ENCODE measurements at places on chromosomes 2 and 18.

GRCh38 chr2:241224851-241225438, 36.5 kb downstream of the ANO7 start:
- DNase-seq: no peak

DNA sequence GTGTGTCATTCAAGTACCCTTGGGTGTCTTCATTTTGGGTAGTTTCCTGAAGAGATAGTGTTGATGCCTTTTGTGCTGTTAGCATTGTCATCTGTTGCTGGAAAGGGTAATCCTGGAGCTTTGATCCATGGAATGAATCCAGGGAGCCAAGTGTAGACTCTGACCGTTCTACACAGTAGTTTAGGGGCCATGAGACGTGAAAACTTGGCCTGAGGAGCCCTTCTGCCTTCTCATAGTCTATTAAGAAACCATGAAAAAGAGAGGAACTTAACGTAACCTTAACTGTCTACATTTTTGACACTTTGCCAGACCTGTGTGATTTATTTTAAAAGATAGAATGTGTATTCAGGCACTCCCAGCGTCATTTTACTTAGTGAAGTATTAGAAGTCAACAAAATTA, 194.0 kb downstream of the BABAM2 start:
- no peak for DNase-seq

GRCh38 chr2:47964722-47965434, 58.6 kb upstream of the FBXO11 start:
- DNase-seq: no peak

DNA sequence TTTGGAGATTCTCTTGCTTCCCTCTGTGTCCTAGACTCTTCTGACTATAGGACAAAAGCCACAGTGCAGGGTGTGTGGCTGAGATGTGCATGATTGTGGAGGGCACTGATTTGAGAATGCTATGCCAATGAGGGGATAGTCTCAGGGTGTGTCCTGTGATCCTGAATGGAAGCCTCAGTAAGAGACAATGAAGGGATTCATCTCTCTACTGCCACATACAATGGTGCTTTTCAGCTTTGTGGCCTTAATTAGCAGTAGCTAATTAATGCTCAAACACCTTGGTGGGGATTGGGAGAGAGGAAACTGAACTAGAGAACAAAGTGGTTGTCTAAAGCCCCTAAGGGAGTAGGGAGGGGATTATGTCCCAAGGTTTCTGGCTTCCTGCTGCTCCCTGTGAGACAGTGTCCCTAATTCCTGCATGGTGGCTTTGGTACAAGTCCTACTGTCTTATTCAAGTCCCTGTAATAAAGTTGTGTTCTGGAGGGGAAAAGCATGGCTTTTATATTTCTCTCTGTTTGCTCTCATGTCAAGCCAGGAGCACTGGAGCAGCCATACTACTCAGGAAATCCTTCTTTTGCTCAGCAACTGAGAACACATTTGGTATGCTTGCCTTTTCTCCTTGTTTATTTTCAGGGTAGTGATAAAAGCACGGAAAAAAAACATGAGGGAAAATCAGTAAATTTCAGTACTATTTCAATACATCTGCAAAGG, 415.2 kb upstream of the TCF4 start:
- DNase-seq: no peak

DNA sequence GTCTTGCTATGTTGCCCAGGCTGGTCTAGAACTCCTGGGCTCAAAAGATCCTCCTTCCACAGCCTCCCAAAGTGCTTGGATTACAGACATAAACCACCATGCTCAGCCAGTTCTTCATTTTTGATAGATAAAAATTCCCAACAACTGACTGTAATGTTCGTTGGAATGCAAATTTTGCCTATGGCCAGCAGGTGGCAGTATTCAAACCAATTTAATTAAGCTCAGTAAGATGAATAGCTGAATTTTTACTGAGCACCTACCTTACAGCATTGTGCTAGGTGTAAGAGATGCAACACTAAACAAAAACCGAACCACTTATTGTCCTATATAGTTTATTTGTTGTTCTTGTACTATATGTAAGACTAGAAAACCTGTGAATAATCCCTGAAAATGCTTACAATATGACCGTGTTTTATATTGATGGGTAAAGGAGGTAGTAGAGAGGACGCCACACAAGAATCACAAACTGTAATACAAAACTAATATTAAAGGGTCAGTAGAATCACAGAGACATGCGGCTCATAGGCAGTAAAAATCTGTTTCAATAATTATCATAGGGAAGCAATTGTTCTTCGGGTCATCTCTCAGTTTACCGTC, 8.2 kb upstream of the TMEM182 start:
- peak; percentile 63 for DNase-seq

DNA sequence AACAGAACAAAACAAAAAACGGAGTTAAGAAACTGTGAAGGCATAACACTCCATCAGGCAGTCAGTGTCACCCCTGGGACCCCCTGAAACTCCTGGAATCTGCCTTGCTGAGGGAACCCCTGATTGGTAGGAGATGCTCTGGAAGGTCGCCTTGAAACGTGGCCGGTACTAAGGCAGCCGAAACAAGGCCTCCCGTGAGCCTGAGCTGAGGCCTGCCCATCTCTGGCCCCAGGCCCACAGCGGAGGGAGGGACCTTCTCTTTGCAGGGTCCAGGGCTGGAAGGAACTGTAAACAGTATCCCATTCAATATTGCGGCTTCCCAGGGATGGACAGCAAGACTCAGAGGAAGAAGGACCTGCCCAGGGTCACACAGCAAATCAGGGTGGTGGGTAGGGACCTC, 155.7 kb downstream of the INHBB start:
- no peak for DNase-seq

- DNase-seq: peak; percentile 6
Observed at GRCh38 chr2:174007010-174007409, 41.8 kb upstream of the SP3 start.

DNA sequence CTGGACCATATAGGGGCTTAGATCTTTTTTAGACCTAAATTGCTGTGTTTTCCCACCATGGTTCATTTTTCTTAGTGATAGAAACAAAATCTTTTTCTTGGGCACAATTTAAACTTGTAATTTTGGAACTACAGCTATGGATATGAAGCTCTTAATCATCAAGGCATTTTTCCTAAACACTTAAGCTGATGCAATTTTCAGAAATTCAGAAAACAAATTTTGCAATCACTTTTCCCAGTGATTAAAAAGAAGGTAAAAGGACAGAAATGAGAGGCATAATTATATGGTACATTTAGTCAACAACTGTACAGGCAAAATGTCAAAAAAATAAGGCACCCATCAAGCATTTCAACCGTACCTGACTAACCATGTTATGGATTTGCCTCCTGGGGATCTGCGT, 665.4 kb downstream of the XIRP2 start:
- DNase-seq: no peak

DNA sequence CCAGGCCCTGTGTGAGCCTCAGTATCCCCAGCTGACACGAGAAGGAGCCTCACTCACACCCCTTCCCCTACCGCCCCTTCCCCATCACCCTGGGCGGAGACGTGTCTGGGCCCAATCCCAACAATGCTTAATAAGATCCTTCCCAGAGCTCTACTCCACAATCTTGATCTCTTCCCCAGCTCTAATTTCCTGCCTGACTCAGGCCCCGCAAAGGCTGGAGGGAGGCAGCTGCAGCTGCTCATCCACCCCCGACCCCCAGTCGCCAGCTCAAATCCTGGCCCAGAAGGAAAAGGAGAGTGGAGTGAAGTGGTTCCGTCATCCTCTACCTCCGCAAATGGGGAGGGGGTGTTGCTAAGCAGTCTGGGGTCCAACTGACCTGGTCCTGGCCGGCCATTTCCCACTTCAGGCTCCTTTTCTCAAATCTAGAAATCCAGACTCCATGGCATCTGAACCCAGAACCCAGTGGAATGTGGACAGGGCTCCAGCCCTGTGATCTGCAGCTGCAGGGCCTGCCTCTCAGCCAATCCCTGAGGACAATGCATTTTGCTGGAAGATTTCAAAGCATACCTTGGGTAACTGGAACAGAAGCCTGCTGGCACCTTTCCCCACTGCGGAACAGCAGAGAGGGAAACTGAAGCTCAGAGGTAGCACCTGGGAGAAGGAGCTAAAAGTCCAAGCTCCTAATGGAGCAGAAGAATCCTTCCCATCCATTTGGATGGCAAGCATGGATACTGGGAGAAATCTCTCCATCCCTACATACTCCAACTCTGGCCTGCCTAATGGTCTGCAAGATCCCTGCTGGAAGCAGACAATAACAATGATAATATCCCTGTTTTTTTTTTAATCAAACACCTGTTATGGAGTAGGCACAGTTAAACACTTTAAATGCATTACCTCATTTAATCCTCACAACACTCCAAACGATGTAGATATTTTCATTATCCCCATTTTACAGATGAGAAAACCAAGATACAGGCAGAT, 5.6 kb upstream of the TNS1 start:
- DNase-seq: no peak

GRCh38 chr2:3343012-3343411, 34.6 kb downstream of the EIPR1 start:
- no peak for DNase-seq

DNA sequence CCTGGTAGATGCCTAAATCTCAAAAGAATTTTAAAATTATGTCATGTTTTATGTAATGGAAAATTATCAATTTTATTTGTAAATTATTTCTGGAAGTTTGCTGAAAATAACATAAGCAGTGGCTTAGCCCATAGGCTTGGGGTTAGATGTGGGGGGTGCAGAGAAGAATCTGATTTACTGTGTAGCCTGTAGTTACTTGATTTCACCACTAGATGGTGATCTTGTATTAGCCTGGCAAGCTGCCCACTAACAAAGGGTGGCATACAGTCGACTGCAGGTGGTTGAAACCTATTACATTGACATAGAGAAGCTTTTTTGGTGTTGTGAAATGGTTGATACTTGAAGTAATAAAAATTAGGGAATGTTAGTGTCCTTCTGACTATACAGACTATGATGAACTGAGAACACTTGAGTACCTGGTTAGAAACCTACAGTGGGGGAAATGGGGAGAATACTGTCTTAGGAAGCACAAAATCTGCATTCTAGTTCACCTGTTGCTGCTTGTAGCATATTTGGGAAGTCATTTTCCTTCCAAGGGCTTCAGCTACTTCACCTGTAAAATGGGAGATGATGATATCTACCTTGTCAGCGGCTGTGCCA, 191.0 kb upstream of the LHCGR start:
- peak; percentile 75 for DNase-seq

GRCh38 chr2:186125156-186125555, 360.9 kb upstream of the ZC3H15 start:
- no peak for DNase-seq

DNA sequence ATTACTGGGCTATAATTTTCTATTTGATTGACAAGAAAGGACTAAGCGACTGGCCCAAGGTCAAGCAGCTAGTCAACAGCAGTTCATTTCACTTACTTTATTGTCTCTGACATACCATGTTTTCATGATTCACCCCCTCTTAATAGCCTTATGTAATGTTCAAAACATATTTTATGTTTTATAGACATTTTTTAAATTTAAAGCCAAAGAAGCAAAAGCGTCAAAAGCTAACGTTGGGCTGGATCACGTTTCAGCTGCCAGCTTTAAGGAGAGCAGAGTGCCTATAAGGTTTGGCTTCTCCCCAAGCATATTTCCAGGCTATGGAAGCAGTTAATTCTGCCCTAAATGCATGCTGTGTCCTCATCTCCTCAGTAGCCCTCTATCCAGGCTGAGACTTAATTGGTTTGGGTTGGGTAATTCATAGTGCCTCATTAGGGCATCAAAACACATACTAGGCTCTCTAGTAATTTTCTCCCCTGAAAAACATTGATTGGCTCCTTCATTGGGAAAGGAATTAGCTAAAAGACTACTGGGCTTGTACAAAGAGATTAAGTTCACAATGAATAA, 94.8 kb upstream of the CREB1 start:
- peak; percentile 32 for DNase-seq

GRCh38 chr2:221791844-221792243, 219.7 kb upstream of the EPHA4 start:
- no peak for DNase-seq

GRCh38 chr18:29156531-29156930, 979.6 kb upstream of the CDH2 start:
- no peak for DNase-seq

DNA sequence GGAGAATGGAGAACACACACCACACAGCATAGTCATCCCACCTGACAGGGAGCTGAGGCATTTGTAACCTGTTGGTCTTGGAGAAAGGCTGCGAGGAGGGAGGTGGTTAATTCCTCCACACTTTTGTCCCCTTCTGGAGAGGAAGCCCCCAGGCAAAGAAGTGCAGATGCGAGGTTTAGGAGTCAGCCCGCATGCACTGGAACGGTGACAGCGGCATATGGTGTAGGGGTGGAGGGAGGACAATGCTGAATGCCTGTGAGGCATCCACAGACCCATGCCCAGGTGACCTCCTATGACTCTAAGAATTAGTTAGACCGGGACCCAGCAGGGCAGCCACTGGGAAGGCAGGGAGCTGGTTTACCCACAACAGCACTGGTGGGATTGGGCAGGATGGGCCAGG, 12.2 kb downstream of the SPATA3 start:
- no peak for DNase-seq

DNA sequence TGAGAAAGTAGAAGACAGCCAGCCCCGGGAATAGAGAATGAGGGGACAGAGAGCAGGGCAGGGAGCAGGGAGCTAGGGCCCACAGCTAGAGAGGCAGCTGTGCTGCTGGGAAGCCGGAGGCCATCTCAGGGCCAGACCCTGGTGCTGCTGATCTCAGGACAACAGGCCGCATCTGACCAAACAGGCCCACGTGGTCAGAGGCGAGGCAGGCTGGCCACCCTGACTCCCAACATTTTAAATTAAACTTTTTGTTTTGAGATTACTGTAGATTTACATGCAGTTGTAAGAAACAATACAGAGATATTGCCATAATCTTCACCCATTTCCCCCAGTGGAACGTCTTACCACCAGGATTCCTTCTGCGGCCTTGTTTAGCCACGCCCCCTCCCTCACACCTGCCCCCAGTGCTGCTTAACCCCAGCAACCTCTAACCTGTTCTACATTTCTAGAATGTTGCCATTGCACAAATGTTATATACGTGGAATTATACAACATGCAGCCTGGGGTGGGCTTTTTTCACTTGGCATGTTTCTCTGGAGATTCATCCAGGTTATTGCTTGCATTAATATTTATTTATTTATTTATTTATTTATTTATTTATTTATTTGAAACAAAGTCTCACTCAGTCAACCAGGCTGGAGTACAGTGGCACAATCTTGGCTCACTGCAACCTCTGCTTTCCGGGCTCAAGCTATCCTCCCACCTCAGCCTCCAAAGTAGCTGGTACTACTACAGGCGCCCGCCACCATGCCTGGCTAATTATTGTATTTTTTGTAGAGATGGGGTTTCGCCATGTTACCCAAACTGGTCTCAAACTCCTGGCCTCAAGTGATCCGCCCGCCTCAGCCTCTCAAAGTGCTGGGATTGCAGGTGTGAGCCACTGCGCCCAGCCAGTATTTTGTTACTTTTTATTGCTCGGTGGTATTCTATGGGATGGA, 48.6 kb upstream of the GPR17 start:
- no peak for DNase-seq

- DNase-seq: no peak
Observed at GRCh38 chr2:85156619-85157018, 23.4 kb downstream of the TCF7L1 start.

- DNase-seq: no peak
Observed at GRCh38 chr2:44616667-44617155, 255.0 kb downstream of the CAMKMT start.

GRCh38 chr2:220473611-220474010, 846.2 kb downstream of the SLC4A3 start:
- no peak for DNase-seq

Measured in NCI-H2081 (cell line).